SW480 (cell line): ENCODE measurements at places on chromosomes 4 and X.

DNA sequence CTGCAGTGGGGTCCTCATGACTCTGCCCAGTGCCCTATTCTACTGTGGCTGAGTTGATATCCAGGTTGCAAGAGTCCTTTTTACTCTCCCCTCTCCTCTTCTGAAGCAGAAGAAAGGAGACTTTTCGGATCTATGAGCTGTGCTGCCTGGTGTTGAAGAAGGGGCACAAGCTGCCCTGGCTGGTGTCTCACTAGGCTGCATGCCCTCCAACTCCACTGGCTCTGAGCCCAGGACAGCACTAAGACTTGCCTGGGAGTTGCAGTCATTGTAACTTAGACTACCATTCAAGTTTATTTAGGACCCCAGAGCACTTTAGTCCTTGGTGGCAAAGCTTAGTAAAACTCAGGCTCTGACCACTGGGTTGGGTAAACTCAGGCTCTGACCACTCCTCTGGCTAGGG, 89.4 kb downstream of the GABRB1 start:
- no peak for DNase-seq

- DNase-seq = no peak
Measured at GRCh38 chr4:165481053-165481835, 102.4 kb downstream of the CPE start.

GRCh38 chrX:79330022-79330421, 37.1 kb downstream of the ITM2A start:
- no peak for DNase-seq

- DNase-seq = no peak
Measured at GRCh38 chr4:54625391-54625790, 32.4 kb upstream of the KIT start.

DNA sequence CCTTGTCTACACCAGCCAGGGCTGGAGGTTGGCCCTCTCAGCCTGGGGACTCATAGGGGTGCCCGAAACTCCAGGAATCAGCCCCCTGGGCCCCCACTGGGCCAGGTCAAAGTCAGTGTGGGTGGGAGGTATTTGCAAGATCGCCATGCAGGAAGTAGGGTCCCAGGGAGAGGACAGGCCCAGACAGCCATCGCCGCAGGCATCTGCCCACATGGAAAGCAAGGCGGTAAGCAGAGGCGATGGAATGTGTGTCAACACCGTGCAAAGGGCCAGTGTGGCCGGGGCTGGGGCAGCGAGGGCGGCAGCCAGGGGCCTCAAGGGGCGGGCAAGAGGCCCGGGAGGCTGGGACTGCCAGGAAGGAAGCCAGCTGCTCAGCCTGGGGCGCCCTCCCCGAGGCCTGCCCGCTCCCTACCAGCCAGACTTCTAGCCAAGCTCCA, 19.3 kb upstream of the DUSP9 start:
- DNase-seq = no peak

GRCh38 chr4:87848622-87849351, 16.0 kb downstream of the MEPE start:
- peak; percentile 68 for DNase-seq

- no peak for DNase-seq
Measured at GRCh38 chrX:113741744-113742143, 842.1 kb upstream of the HTR2C start.
